Left cardiac atrium (tissue), 4 donors: ENCODE measurements at places on chromosomes 3 and 15.
A peak's percentile ranks its signal among the peaks of the same experiment; 100 is the strongest.

- no peak for DNase-seq
These were observed 33.9 kb downstream of the ZBBX start for GRCh38 chr3:167346171-167346570.

DNA sequence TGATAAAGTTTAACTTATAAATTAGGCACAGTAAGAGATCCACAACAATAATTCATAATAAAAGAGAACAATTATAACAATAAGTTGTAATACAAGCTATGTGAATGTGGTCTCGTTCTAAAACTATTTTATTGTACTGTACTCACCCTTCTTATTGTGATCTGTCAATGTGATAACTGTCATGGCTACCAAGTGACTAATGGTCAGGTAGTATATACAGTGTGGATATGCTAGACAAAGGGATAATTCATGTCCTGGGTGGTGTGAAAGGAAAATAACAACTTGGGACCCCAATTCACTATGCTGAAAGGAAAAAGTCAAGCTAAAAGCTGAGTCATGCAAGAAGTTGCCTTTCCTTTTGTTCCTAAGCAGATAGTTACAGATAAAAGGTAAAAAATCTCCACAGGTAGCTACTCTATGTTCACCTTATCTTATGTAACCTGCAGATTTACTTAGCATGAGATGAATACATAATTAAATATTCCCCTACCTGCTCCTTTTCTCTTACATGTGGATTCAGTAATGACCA is 10.7 kb upstream of the CYP8B1 start:
- DNase-seq, result no peak

GRCh38 chr3:85838921-85839320 is 880.1 kb downstream of the CADM2 start:
- no peak for DNase-seq

- DNase-seq, result peak; percentile 48
These were observed 87.2 kb upstream of the TBL1XR1 start for GRCh38 chr3:177284383-177284881.

GRCh38 chr15:80918196-80918783 is 71.3 kb downstream of the MESD start:
- DNase-seq, result no peak
